GM12865 (cell line): ENCODE measurements at places on chromosomes 7 and 10.

GRCh38 chr10:70952401-70952800 is 64.0 kb upstream of the PCBD1 start:
- DNase-seq = no peak

DNA sequence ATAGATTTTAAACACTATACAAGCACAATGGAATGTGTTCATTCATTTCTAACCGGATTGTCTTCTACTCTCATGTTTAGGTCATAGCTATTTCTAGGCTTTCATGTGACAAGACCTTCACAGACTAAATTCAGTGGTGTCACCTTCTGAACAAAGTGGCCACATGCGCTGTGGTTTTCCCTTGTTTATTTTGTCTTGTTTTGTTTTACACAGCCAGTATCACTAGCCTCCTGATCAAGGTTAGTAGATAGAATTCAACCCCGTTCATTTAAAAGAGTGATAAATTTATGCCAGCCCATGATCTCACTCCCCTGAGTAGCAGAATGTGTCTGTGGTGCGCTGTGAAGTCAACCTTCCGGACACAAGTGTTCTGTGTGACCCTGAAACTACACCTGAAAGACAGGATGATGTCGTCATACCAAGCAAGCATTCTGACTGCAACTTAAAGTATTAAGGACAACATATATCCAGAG is 209.1 kb downstream of the CREB5 start:
- DNase-seq = peak; percentile 84

DNA sequence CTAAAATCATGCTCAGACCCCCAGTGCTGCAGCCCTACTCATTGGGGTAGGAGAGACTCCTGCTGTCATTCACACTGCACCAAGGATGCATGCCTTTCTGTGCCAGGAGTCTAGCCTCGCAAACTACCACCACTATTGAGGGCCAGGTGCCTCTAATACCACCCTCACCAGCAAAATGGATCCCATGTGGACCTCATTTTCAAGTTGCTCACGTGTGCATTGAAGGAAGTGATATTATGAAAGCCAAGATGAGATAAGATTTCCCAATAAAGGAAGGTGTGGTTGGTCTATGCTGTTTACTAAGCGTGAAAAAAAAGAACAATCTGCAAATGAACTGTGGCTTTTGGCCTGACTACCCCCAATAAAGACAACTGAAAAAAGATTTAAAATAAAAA is 7.2 kb upstream of the LAMTOR4 start:
- DNase-seq = no peak

DNA sequence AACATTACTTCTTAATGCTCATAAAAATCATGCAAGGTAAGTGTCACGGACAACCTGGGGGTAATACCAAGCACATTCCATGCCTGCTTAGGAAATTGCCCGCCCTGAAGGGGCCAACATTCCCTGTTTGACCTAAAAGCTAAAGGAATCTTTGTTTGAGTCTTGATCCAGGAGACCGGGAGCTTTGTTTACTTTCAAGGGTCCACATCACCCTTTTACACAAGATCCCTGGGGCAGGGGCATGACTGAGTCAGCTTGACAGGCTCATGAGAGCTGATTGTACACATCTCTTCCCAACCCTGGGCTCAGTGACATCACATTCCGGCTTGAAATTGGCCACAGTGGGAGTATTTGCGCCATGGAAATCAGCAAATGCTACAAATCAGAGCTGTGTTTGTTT is 248.1 kb upstream of the HABP2 start:
- no peak for DNase-seq

GRCh38 chr7:92835851-92836488 is 403 bp downstream of the CDK6 start:
- DNase-seq = peak; percentile 62

- DNase-seq = peak; percentile 91
Measured at GRCh38 chr10:132563485-132564248, 26.1 kb downstream of the INPP5A start.

GRCh38 chr10:14565199-14565598 is 209.5 kb downstream of the FAM107B start:
- no peak for DNase-seq

GRCh38 chr10:107477266-107477665 is 312.8 kb upstream of the SORCS1 start:
- DNase-seq = peak; percentile 44

DNA sequence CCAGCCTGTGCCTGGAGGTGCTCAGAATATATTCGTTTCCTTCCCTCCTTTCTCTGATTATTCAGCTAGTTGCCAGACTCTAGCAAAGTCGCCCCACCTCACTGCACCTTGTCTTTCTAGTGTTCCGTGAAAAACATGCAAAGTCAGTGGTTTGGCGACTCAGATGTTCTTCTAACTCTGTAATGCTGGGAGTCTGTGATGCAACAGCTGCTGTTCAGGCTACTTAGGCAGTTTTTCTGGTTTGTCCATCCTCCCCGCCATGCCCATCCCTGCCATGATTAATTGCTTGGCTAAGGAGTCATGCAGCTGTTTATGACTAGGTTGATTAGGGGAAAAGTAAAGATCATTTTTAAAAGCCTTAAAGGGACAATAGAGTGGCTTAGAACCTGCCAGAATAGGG is 99.4 kb downstream of the MTPN start:
- no peak for DNase-seq

DNA sequence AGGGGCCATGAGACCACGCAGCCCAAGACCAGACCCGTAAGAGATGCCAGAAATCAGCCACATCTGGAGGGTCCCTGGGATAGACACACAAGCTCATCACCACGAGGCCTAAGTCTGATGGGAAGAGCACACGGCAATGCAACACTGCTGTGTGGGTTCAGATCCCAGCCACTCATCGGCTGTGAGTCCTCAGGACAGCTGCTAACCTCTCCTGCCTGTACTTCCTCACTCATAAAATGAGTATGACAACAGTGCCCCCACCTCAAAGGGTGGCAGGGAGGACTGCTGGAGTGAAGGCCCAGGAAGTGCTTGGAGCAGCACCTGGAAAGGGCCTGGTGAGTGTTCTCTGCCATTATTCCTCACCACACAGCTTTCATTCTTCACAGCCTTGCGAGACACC is 60.9 kb downstream of the MAD1L1 start:
- no peak for DNase-seq

DNA sequence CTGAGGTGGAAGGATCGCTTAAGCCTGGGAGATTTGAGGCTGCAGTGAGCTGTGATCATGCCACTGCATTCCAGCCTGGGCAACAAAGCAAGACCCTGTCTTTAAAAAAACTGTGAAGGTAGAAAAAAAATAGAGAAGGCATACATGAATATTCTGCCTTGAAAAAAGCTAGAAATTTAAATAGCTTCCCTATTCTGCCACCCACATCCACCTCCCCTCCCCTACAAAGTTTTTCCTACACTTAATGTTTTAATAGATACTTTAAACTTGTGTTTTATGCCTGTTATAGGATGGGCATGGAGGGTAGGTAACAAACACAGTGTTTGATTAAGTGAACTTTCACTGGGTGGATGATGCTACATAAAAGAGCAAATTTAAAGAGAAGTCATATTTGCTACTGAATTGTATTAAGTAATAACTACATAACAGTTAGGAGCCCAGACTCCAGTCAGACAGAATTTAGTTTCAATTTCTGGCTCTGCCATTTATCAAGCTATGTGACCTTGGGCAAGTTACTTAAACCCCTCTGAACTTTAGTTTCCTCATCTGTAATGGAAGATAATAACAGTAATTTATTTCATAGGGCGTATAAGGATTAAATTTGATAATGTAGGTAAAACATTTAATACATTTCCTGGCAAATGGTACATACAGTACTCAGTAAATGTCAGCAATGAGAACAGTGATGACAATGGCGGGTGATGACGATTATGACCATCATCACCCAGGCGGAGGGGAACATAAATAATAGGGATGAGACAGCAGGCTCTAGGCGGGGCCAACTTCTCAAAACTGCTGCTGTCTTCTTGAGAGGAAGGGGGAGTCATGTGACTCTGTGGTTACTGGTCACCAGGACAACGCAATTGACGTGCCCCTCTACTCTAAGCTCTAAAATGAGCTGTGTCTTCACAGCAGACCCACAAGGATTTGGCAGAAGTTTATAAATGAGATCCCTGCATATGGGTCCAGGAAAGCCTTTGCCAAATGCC is 15.8 kb downstream of the DNMBP start:
- peak; percentile 81 for DNase-seq

DNA sequence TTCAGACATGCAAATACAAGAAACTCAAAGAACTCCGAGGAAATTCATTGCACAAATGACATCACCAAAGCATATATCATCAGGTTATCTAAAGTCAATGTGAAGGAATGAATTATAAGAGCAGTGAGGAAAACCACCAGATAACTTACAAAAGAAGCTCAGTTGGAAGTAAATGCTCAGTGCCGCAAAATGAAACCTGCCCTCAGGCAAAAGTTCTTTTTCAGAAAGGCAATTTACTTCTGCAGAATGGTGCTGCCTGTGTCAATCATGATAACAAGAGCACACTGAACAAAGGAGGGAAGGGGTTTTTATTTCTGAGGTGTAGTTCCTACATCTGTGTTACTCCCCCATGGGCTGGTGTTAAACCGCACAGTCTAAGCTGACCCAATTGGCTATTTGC is 550.6 kb upstream of the SEMA3D start:
- no peak for DNase-seq

GRCh38 chr10:29783201-29783947 is 148.6 kb upstream of the SVIL start:
- peak; percentile 39 for DNase-seq

DNA sequence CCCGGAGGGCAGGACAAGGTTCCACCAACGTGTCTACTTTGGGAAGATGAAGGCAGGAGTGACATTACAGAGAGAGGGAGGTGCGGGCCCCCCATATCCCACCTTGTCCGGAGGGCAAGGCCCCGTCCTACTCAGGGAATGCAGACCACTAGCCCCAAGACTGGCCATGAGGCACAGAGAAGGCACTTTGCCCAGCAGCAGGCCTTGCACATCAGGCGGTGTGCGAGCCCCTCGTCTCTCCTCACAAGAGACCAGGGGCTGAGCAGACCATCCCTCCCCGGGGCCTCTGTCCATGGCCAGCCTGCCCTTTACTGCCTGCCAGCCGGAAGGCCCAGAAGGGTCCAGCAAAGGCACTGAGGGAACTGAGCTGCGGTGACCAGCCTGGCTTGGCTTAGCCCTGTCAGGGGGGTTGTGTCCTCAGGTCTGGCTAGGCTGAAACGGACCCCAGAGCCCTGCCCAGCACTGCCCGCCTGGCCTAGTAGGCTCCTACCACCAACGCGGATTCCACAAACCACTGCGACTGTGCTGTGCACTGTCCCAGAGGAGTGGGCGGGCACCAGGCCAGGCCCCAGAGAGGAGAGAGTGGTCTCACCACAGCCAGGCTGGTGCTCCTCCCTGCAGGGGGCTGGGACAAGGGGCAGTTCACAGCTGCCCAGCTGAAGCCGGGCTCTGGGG is 16.7 kb downstream of the CAMK2B start:
- DNase-seq = no peak

DNA sequence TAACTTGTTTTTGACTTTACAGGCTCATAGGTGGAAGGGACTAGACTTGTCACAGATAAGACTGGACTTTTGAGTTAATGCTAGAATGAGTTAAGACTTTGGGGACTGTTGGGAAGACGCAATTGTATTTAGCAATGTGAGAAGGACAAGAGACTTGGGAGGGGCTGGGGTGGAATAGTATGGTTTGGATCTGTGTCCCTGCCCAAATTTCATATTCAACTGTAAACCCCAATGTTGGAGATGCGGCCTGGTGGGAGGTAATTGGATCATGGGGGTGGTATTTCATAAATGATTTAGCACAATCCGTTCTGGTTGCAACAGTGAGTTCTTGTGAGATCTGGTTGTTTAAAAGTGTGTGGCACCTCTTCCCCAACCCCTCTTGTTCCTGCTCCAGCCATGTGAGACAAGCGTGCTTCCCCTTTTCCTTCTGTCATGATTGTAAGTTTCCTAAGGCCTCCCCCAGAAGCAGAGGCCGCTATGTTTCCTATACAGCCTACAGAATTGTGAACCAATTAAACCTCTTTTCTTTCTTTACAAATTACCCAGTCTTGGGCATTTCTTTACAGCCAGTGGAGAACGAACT is 22.6 kb downstream of the RNF216 start:
- no peak for DNase-seq
